Urothelium cell line (cell line): ENCODE measurements at places on chromosomes 13 and 19.

DNA sequence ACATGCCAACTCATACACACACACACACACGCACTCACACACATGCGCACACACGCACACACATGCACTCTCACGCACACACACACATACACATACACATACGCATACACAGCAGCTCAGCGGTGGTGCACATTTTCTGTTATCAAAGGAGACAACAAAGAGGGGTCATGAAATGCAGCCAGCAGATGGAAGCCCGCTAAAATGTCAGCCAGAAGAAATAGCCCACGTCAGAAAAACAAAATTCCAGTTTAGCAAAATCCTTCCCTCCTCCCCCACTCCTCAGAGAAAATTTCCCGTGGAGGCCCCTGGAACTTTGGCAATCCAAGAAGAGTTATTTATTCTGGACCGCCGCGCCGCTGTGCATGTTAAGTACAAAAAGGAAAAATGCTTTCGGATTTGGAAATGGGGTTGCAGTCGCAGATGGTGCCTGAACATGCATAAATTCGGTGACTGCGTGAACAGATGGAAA, 114.6 kb upstream of the VSTM2B start:
- DNase-seq, result no peak

GRCh38 chr13:31115616-31116015, 46.1 kb downstream of the HSPH1 start:
- no peak for DNase-seq

DNA sequence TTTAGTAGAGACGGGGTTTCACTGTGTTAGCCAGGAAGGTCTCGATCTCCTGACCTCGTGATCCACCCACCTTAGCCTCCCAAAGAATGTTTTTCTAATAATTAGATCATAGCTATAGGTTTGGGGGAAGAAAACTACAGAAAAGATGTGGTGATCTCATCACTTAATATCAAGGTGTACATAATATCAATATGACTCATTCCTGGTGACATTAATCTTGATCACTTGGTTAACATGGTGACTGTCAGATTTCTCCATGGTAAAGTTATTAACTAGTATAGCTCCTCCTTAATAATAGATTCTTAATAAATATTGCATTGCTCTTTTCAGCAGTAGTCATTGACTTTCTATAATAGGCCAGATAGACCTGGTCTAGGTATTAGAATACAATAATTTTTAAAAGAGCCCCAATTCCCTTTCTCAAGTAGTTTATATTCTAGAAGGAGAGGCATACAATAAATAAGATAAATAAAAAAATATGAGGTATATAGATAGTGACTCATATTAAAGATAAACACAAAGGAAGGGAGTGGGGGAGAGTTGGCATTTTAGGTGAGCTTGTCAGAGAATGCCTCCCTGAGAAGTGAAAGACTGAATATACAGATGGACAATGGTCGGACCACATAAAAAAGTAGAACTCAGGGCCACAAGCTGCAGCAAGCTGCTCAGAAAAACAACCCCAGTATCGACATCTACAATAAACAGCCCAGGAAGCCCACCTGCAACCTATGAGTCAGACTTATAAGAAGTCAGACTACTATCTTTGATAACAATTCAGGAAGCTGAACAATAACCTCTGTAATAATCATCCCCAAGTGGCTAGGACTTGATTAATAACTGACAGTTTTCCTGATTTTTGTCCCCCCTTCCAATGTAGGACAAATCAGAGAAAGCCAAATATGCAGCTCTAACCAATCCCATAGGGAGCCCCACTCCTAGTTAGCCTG, 210.8 kb downstream of the RFC3 start:
- DNase-seq, result no peak

- no peak for DNase-seq
Observed at GRCh38 chr19:18672606-18673337, 10.7 kb upstream of the CRTC1 start.

GRCh38 chr19:28504139-28504538, 708.8 kb downstream of the UQCRFS1 start:
- DNase-seq, result no peak

- DNase-seq, result no peak
Observed at GRCh38 chr19:29651622-29652394, 13.5 kb upstream of the PLEKHF1 start.

GRCh38 chr19:19022380-19022961, 10.8 kb downstream of the SUGP2 start:
- DNase-seq, result no peak

- DNase-seq, result no peak
Observed at GRCh38 chr13:76750126-76750525, 136.1 kb downstream of the KCTD12 start.

DNA sequence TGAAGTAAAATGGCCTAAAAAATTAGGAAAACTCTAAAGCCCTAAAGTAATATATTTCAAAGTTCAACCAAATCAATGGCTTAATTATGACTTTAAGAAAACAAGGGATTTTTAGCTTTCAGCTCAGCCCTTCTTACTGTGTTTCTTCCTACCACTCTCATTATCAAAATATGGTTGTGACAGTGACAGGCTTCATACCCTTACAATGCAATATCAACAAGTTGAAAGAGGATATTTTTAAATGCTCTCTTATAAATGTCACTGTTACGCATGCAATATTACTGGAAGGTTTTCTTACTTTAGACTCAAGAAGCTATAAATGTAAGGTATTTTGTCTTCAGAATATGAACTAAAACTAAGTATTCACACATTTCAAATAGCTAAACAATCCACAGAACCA, 1225.7 kb upstream of the MIR17HG start:
- no peak for DNase-seq

DNA sequence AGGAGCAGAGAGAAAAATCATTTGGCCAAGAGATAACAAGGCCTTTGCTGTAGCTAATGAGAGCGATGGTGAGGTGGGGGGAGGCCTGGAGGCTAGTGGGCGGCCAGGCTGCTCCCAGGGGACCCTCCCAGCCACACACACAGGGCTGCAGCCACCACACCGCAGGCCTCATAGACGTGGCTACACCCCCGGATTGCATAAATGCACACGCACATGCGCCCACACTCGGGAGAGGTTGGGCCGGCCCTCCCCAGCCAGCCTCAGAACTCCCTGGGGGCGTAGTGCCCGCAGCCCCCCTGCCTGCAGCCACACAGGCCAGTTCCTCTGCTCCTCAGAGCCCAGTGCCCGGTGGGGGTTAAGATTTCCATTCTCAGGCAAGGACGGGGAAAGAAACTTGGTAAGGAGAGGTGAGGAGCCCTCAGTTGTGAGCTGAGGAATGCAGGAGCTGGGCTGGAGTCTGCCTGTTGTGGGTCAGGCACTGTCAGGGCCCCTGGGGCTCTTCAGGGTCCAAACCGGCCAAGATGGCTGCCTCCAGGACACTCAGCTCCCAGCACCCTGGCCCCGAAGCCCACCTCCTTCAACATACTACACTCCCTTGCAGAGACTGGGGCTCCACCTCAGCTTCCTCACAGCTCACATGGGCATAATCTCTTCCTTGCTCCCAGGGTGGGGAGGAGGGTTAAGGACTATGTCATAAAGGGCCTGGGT, 8.0 kb downstream of the PTH2 start:
- no peak for DNase-seq

DNA sequence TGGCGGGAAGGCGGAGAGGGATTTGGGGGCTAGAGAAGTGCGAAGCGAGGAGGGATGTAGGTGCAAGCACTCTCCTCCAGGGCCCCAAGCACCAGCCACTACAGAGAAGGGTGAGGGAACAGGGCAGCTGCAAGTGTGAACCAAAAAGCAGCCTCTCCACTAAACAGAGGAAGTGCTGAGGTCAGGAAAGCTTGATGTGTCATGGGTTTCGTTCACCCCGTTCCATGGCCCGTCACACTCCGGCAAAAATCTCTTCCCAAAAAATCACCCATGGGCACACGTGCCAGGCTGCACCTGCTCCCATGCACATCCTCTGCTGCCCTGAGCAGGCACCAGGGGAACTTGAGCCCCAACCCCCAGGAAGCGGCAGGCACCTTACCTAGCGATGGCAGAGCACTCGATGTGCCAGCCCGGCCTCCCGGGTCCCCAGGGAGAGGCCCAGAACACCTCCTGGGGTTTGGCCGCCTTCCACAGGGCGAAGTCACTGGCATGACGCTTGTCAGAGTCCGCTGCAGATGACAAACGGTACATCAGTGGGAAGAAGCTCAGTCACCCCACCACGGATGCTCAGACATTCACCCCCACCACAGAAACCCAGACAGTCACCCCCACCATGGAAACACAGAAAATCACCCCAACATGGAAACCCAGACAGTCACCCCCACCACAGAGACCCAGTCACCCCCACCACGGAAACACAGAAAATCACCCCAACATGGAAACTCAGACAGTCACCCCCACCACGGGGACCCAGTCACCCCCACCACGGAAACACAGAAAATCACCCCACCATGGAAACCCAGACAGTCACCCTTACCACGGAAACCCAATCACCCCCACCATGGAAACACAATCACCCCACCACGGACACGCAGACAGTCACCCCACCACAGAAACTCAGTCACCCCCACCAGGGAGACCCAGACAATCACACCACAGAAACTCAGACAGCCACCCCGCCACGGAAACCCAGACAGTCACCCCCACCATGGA, 29.0 kb downstream of the CARS2 start:
- DNase-seq, result no peak

DNA sequence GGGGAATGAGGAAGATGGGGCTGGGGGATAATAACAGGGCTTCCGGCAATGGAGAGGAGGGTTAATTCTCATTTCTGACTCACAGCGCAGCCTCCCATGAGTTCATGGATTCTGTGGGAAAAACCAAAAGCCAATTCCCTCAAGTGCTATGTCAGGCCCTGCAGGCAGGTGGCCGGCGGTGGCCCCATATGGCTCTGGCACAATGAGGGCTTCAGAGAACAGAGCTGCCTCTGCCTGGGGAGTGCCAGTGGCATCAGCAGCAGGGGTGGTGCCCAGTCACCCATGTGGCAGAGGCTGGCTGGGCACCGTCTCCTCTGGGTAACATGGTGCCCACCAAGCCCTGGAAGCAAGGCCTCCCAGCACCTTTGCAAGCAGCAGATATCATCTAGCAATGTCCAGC, 69.1 kb downstream of the ALOX5AP start:
- DNase-seq, result no peak
